ENCODE measurements at places on chromosomes 7 and 10. TPM values are rescaled to one million over a fixed set of nuclear protein-coding genes. Genes with fewer than 3 reads are reported as not detected.

Gene C10orf62
- 1.5 TPM for total RNA-seq

Gene DYNC1I1
- total RNA-seq, result 2.4 TPM

Gene ABCB1
- 1,205 TPM for total RNA-seq

GRCh38 chr10:110226543-110226925 is 19.1 kb downstream of the MXI1 start:
- H3K27ac ChIP-seq, result peak overlapping the region; percentile 97
- no peaks in the 10 kb centered on the region for H3K27me3 ChIP-seq
- peaks cover 14% of the 10 kb centered on the region for H3K36me3 ChIP-seq
- H3K4me3 ChIP-seq, result peak overlapping the region; percentile 41
- H3K4me1 ChIP-seq, result peaks cover 27% of the 10 kb centered on the region

DNA sequence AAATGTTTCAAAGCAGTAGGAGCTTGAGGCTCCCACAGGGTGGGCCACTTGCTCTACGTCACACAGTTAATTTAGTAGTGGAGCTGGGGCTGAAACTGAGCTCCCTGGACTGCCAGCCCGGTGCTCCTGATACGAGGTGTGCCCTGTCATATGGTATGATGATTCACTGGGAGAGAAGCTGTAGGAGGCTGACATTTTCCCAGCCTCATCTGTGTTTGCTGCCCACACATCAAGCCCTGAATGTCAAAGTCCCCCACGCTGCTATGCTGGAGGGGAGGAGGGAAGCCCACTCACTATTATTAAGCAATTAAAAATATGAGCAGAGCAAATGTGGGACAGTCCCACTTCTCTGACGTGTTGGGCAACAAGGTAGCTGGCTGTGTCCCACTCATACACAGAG is 81.2 kb upstream of the SORCS3 start:
- no peaks in the 10 kb centered on the region for H3K27me3 ChIP-seq
- H3K36me3 ChIP-seq, result no peaks in the 10 kb centered on the region
- H3K4me3 ChIP-seq, result no peak overlapping the region
- no peak for DNase-seq
- H3K27ac ChIP-seq, result no peak overlapping the region

DNA sequence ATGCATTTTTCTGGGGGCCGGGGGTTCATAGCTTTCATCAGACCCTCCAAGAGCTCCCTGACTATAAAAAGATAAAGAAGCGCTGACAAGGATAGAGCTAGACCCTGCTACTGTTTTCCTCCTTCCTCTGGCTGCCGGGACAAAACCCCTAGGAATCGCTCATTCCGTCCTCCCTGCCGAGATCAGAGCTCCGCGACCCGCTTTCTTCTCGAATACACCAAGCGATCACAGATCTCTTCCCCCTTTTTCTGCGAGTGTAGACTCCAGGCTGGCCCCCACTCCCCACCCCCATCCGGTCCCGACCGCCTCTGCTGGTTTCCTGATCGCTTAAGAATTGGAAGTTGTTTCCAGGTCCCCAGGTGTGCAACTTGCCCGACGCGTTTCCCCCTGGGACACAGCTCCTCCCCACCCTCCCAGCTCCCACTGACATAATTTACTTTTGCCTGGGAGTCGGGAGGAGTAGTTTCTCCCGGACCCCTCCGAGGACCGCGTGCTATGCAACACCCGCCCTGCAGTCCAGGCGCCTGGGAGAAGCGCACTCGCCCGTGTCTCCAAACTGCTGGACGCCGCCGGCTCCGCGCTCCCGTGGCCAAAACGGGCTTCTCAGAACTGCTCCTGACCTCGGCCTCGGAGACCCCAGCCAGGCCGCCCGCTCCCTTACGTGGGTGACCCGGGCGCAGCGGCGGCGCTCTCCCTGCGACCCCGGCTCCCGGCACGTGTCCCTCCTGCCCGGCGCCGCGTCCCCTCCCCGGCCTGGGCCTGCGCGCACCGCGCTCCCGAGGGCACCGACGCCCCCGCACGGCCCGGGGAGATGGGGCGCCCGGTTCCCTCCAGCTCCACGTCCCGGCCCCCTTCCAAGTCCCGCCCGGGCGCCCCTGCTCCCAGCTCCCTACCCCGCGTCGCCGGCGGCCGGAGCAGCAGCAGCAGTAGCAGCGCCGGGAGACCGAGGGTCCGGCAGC is 552 bp downstream of the IL15RA start:
- H3K4me3 ChIP-seq, result peak overlapping the region; percentile 36
- H3K36me3 ChIP-seq, result no peaks in the 10 kb centered on the region
- peak; percentile 53 for DNase-seq
- H3K27ac ChIP-seq, result peak overlapping the region; percentile 92

DNA sequence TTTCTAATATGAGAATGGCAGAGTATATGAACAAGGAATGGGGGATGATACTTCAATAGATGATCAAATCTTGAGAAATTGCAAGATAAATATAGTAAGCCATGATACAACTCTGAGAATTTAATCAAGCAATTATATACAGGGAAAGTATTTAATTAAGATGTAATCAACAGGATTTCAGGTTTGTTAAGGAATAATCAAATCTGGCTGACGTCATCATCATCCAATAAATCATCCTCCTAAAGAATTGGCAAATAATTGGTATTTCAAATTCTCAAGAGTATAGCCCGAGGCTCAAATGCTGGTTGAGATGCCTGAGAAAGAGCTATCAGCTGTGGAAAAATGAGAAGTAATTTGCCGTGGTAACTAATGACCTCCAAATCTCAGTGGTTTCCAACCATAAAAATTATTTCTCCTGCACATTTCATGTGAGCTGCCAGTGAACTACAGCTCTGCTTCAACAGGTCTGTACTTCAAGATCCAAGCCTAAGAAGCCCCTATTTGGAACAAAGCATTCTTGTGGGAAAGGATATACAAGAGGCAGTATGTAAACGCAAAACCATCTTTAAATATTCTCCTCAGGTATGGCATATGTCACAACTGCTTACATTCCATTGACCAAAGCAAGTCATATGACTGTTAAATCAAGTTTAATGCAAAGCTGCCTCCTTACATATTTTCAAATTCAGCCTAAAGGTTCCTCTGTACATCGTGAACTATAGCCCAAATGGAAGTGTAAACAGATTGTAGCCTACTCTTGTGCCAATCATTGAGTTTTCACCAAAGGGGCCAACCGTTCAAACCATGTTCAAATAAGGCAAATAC is 503.0 kb downstream of the KIF20B start:
- no peak overlapping the region for H3K4me3 ChIP-seq
- no peaks in the 10 kb centered on the region for H3K36me3 ChIP-seq
- no peaks in the 10 kb centered on the region for H3K27me3 ChIP-seq
- DNase-seq, result no peak

- no peak overlapping the region for H3K27ac ChIP-seq
- no peak for DNase-seq
- H3K4me3 ChIP-seq, result no peak overlapping the region
- no peaks in the 10 kb centered on the region for H3K4me1 ChIP-seq
- H3K36me3 ChIP-seq, result no peaks in the 10 kb centered on the region
Measured at GRCh38 chr7:46247664-46248063, 326.6 kb upstream of the IGFBP3 start.

DNA sequence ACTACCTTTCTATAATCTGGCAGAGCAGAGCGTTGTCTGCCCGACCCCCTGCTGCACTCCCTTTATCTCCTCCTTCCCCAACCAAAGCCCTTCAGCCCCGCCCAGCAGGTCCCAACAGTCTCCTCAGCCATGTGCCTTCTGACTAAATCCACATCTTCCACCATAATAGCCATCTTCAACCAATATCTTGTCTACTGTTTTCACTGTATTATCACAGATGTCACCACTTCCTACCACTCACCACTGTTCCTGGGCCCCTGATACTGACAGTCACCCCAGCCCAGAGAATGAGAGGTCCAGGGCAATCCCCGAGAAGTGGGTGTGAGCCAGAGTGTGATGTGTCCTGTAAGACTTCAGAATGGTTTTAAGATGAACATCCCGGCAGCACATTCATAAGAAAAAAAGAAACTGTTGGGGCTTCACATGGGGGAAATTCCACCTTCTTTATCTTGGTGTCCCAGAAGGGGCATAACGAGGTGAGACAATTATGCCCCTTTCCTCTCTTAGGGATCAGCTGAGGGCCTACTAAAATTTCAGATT is 25.3 kb downstream of the CCDC6 start:
- no peaks in the 10 kb centered on the region for H3K36me3 ChIP-seq
- peaks cover 31% of the 10 kb centered on the region for H3K4me1 ChIP-seq
- H3K4me3 ChIP-seq, result no peak overlapping the region
- H3K27ac ChIP-seq, result no peak overlapping the region
- H3K27me3 ChIP-seq, result no peaks in the 10 kb centered on the region
- no peak for DNase-seq

GRCh38 chr10:96513305-96513697 is 425 bp downstream of the TLL2 start:
- peaks cover 21% of the 10 kb centered on the region for H3K4me1 ChIP-seq
- DNase-seq, result no peak
- no peak overlapping the region for H3K27ac ChIP-seq
- no peaks in the 10 kb centered on the region for H3K27me3 ChIP-seq
- H3K36me3 ChIP-seq, result no peaks in the 10 kb centered on the region
- peak overlapping the region; percentile 70 for H3K4me3 ChIP-seq

GRCh38 chr10:70176441-70176840 is 6.1 kb upstream of the SAR1A start:
- peaks cover 7% of the 10 kb centered on the region for H3K4me1 ChIP-seq
- H3K27ac ChIP-seq, result no peak overlapping the region
- H3K4me3 ChIP-seq, result no peak overlapping the region
- H3K36me3 ChIP-seq, result no peaks in the 10 kb centered on the region
- no peak for DNase-seq

DNA sequence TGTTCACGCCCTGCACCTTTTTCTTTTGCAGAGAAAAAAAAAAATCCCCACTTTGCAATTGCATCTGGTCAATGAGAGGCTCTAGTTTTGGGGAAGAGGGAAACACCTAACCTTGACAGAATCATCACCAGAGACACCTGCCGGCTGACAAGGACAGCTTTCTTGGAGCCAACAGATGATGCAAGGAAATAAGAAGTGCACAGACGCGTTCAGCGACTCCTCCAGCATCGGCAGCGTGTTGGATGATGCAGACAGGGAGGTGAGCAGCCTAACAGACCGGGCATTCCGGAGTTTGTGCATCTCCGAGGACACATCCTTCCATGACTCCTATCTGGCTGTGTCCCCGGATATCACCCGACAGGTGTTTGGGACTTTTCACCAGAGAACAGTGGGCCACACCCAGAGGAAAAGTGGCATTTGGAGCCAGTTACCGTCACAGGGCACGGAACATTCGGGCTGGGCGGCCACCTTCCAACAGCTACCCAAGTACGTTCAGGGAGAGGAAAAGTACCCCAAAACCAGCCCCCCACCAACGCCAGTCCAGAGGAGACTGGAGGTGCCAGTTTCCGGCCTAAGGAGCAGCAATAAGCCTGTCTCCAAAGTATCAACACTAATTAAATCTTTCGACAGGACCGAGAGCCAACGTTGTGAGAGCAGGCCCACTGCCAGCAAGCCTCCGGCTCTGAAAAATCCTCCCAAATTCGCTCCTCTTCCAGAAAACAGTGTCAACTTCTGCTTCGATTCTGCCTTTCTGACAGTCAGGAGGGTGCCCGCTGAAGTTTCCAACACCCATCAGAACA is 23.6 kb downstream of the C10orf71 start:
- no peaks in the 10 kb centered on the region for H3K4me1 ChIP-seq
- no peaks in the 10 kb centered on the region for H3K36me3 ChIP-seq
- H3K27me3 ChIP-seq, result no peaks in the 10 kb centered on the region
- DNase-seq, result no peak
- H3K4me3 ChIP-seq, result no peak overlapping the region
- H3K27ac ChIP-seq, result no peak overlapping the region

- no peaks in the 10 kb centered on the region for H3K36me3 ChIP-seq
- H3K4me1 ChIP-seq, result no peaks in the 10 kb centered on the region
- H3K27ac ChIP-seq, result no peak overlapping the region
- no peaks in the 10 kb centered on the region for H3K27me3 ChIP-seq
- no peak overlapping the region for H3K4me3 ChIP-seq
- no peak for DNase-seq
Measured at GRCh38 chr7:125010540-125010939, 80.9 kb upstream of the POT1 start.

GRCh38 chr10:43383204-43383971 is 12.0 kb downstream of the FXYD4 start:
- no peak overlapping the region for H3K4me3 ChIP-seq
- no peak for DNase-seq
- H3K4me1 ChIP-seq, result no peaks in the 10 kb centered on the region

- H3K4me3 ChIP-seq, result no peak overlapping the region
- DNase-seq, result no peak
- peaks cover 10% of the 10 kb centered on the region for H3K4me1 ChIP-seq
- H3K36me3 ChIP-seq, result no peaks in the 10 kb centered on the region
- no peaks in the 10 kb centered on the region for H3K27me3 ChIP-seq
Measured at GRCh38 chr7:93015779-93016481, 101.8 kb downstream of the SAMD9 start.

DNA sequence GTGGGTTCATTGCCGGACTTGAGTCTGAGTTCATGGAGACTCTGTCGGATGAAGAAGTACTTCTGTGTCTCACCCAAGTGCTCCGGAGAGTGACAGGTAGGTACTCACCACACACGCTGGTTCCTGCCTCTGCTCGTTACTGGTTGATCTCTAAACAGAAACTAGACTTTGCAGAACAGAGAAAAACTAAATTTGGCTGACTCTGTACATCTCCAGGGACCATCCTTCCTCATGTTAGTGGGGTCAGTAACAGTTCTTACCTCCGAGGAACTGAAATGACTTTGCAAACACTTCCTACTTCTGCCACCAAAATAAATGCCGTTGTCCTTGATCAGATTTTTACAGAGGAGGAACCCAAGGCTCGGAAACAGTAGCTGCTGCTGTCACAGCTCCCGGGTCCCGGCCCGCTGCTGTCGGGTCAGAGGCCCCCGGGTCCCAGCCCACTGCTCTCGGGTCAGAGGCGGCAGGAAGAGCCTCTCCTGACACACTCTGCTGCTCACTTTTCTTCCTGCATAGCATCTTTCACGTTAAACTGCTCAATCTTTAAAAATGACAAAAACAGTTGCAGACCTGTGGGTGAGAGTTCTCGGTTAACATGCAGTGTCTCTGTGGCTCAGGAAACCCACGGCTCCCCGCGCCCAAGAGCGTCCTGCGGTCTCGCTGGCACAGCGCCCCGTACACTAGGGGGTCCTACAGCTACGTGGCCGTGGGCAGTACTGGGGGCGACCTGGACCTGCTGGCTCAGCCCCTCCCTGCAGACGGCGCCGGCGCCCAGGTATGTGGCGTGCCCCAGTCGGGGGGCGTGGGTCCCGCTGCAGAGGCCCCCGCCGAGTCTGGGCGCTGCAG is 4.8 kb upstream of the MTG1 start:
- peak; percentile 15 for DNase-seq
- H3K27ac ChIP-seq, result peak overlapping the region; percentile 40
- no peak overlapping the region for H3K4me3 ChIP-seq
- no peaks in the 10 kb centered on the region for H3K36me3 ChIP-seq
